Hepatocyte (in vitro differentiated cells): ENCODE measurements at places on chromosomes 4 and X. TPM values are rescaled to one million over a fixed set of nuclear protein-coding genes. Genes with fewer than 3 reads are reported as not detected.

DNA sequence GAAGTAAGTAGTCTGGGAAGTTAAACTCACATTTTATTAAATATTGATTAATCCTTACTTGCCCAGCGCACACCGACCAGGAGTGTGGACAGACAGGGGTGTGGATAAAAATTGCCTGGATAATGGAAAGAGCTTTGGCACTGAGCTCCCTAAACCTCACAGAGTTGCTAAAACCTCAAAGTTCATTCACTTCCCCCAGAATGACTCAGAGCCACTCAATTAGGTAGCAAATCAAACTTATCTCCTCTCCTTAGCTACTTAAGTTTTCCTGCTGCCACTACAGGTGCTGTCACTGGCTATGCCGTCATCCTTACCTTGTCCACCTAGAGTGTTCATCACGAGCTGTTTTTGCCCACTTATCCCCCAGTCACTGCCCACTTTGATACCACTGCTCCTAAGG lies 27.0 kb upstream of the MID1IP1 start:
- DNase-seq: no peak

GRCh38 chr4:76804096-76804495 lies 93.8 kb downstream of the SOWAHB start:
- DNase-seq: no peak

- DNase-seq: no peak
Observed at GRCh38 chrX:52870046-52870445, 2.2 kb upstream of the XAGE3 start.

GRCh38 chr4:101682946-101683345 lies 107.6 kb upstream of the BANK1 start:
- no peak for DNase-seq

DNA sequence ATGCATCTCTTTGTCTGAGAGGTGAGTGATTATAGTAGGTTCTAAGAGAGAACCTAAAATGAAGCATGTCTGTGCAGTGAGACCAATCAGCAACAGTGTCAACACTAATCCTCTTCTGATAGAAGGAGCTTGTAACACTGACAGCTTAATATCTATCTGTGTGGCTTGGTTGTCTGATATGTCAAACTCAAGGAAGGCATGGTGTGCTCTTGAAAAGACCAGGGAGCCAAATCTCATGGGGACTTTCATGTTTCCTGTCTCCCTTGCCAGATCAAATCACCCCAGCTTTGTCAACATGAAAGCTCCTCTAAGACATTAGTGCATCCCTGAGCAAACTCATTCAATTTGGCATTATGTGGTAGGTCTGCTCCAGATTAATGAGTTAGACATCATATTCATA lies 95.4 kb downstream of the ANOS1 start:
- DNase-seq: no peak

The TEX13B gene
- total RNA-seq: not detected in 2 replicates

- DNase-seq: no peak
Observed at GRCh38 chr4:155071962-155072361, 136.5 kb upstream of the NPY2R start.

DNA sequence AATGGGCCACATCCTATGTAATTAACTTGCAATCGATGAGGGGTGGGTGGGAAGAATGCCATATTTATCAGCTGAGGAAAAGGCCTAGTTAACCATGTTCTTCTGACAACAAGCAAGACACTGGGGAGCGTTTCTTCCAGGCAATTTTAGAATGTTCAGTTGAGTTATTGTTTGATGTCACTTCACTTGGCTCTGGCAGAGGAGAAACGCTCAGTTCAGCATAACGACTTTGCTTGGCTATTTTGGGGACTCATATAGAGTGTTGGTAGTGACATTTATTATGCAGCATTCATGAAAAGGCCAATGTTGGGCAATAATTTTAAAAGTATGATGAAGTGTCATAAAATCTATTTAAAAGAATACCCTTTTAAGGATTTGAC lies 648 bp downstream of the SYNPO2 start:
- no peak for DNase-seq

DNA sequence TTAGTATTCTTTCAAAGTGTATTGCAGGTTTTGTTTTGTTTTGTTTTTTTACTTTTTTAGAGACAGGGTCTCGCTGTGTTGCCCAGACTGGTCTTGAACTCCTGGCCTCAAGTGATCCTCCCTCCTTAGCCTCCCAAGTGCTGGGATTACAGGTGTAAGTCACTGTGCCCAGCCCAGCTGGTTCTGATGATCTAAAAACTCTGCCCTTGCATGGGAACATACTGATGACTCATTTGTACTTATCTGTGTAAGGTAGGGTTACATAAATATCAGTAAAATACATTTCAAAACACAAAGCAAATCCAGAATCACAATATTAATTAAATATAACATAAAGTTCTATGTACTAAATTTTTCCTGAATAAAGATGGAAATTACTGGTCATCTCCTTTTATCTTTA lies 7.4 kb upstream of the SLC9B1 start:
- no peak for DNase-seq

DNA sequence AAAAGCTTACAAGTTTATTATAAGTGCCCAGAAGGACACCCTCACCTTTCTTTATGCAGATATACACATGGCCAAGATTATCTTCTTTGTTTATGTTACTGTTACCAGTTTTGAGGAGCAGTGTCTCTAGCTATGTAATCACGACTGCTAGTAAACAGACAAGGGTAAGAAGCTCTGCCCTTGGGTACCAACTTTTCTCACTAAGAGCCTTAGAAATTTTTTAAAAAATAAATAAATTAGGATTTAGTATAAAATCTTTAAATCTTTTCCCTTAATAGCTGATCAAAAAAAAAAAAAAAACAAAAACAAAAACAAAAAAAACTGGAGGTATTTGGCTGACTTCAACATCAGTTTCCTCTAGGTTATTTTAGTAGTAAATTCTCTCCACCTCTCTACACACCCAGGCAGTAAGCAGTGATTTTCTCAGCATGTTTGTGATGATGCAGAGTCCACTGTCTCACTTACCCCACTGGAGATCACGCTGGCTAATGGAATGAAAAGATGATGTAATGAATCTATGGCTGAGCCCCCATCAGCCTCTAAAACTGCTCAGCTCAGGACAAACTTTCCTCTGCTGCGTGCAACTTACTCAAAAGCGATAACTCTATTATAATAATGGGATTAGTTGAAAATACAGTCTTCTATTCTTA lies 125.9 kb downstream of the FRYL start:
- no peak for DNase-seq

DNA sequence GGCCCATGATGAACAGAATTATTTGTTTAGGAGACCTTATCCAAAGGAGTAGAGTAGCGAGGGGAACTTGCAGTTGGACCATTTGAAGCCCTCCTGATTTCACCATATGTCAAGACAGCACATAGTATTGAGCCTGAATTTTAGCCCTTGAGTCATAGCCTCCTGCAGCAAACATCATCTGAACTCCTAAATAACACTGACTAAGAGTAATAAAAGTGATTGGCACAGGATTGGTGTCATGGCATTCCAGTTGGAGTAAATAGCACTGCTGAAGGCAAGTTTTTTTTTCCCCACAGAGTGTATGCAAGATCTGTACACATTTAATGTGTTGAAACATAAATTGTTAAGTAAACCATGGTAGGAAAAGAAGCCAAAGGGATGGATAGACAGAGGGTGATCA lies 89.0 kb downstream of the COMMD8 start:
- DNase-seq: no peak

DNA sequence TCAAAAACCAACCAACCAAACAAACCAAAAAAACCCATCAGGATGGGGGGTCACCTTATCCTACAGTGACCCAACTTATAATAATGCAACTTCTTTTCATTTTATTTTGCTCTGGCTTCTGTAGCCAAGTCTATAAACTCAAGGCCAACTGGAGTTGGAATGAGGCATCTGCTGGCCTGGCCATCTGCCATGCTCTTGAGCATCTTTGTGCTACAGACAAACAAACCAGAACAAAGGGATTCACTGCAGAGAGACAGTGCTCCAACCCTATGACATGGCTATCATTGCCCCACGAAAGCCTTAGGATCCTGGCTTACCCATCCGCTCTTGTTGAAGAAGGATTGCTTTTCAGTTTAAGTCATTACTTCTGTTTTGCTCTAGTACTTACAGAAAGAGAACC lies 49.2 kb upstream of the SCRG1 start:
- no peak for DNase-seq

DNA sequence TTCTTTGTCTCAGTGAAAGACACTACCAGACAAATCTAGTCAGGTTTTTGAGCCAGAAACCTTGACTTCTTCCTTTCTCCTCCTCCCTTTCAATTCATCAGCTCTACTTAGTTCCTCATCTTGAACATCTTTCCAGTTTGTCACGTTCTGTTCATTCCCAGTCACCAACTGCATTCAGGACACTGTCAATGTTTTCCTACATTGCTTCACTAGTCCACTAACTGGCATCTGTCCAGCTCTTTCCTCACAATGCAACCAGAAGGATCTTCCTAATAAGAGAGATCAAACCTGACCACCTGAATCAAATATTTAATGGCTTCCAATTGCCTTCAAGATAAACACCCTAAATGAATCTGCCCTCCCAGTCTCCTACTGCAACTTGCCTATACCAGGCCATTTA lies 52.5 kb downstream of the SYNPO2 start:
- peak; percentile 37 for DNase-seq

DNA sequence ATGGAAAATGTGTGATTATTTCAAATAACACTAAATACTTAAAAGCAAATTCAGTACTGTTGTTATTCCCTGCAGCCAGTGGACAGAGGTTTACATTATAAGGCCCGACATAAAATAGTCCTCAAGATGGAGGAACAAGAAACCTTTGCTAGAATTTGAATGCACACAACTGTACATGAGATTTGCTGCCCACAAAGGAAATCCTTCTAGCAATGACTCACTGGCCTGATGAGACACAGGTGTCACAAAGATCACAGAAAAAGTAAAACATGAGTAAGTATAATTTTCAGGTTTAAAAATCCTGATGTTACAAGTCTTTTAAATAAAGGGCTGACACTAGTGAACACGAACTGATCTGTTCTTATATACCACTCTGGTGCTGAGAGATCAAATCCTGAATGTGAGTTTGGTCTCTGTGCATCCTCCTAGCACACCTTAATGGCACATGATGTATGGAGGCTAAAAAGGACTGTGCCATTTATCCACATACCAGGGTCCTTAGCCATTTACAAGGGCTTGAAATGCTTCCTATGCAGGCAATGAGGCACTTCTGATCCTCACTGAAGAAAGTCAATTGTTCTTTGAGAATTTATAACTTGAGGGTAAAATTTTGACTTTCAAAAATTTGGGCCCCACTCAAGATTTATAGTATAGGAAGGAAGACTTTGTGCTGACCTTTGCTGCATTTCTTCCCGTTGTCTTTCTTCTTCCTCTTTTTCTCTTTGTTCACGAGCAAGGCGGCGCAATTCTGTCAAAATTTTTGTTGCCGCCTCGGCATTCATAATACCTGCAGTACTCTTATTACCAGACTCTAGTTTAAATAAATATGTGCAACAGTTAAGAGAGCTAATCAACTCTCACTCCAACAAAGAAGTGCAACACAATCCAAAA lies 23.0 kb downstream of the MAP7D3 start:
- no peak for DNase-seq

DNA sequence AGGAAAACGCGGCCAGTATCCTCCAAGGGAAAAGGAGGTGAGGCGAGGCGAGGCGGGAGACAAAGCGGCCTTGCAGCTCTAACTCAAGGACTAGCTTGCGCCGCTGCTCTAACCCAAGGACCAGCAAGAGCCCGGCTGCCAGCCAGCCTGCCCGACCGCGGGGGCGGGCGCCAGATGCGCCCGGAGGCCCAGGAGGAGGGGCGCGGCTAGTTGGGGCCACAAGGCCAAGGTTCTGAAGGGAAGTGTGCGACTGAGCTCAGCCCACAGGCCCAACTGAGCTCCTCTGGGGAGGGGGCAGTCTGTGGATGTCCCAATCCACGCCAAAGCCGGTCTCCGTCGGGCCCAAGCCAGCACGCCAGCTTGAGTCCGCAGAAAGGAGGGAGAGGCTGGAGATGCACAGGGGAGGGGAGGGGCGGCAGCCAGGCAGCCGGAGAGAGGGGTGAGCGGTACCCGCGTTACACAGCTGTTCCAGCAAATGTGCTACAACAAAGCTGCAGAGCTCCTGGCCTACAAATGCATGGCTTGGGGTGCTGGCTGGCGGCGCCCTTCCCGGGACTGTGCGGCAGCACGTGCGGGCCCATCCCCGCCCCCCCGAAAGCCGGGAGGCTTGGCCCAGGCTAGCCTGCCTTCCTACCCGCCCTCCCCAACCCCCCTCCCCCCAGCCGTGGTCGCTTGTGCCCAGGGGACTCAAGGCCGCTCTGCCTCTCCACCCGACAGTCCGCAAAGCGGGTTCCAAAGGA lies 637 bp downstream of the AMER1 start:
- peak; percentile 44 for DNase-seq

DNA sequence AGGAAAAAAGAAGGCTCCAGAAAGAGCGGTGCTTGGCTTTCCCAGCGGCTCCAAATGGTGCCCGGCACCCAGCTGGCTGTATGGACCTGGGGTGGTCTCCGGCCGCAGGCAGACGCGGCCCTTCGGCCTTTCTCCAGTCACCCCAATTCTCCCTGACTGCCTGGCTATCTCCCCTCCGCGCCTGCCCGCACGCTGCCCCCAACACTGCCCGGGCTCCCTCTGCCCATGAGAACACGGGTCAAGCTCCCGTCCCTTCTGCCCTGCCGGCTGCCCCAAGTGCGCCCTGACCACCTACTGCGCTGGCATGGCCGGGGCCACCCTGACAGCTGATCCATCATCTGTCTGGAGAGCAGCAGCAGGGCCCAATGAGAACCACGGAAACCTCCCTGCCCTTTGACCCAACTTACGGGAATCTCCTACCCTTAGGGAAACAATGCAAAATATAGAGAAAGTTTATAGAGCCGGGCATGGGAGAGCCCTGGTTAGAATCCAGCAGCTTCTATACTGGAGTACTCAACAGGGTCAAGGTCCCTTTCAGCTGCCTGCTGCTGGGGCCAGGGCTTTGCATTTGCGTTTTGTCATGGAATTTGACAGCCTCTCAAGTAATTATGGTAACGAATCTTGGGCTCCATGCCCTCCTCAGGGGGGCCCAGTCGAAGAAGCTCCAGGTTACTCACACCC lies 1.2 kb upstream of the FAM3A start:
- peak; percentile 39 for DNase-seq

The TMPRSS11F gene
- total RNA-seq: 0.07 and 0.68 TPM in 2 replicates

- no peak for DNase-seq
Observed at GRCh38 chr4:138242834-138243156, 646 bp upstream of the SLC7A11 start.

DNA sequence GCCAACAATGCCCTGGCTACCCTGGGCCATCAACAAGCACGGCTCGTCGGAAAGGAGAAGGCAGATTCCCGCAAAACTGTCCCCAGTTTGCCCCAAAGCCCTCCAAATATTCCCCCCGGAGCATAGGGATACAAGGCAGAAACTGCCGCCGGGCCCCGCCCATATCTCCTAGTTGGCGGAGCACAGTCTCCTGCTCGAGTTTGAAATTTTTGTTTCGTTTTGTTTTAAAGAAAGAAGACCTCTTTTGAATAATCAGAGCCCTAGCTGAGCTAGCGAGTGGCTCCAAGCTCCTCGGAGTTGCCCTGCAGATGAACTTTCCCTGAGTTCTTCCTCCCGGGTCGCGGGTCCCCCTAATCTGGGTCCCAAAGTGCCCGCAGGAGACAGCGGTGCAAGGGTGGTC lies 138.1 kb upstream of the ZIC3 start:
- DNase-seq: no peak
